Astrocyte of the hippocampus (primary cell): ENCODE measurements at places on chromosomes 7 and 10.
A peak's percentile ranks its signal among the peaks of the same experiment; 100 is the strongest.

DNA sequence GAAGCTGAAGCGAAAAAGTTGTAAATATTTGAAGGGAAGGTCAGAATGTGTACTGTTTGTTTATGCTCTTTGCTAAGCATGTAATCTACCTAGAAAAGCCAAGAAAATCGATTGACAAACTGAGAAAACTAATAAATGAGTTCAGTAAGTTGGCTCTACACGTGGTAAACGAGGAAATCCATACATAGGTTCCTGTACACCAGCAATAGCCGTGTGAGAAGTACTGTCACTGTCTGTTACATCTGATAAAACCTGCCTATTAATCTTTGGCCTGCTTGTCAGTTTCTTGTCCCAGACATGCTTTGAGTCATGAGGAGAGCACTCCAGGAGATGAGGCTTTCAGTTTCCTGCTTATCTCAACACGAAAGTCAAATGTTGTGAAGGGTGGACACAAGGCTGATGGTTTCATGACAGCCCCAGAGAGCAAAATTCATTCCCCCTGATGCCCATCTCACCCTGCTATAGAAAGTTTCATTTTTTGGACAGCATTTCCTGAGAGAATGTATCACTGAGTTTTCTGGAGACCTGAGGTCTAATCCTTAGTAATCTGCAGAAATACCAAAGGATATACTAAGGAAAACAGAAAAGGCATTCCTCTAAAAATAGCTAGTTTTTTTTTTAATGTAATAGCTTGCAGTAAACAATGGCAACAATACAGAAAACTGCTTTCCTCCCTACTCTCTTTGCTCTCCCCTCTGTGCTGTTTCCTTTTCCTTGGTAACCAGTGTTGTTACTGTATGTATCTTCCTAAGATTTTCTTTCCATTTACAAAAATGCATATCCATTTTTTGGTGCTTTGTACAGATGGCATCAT is 18.8 kb downstream of the BMPR1A start:
- DNase-seq, result no peak

DNA sequence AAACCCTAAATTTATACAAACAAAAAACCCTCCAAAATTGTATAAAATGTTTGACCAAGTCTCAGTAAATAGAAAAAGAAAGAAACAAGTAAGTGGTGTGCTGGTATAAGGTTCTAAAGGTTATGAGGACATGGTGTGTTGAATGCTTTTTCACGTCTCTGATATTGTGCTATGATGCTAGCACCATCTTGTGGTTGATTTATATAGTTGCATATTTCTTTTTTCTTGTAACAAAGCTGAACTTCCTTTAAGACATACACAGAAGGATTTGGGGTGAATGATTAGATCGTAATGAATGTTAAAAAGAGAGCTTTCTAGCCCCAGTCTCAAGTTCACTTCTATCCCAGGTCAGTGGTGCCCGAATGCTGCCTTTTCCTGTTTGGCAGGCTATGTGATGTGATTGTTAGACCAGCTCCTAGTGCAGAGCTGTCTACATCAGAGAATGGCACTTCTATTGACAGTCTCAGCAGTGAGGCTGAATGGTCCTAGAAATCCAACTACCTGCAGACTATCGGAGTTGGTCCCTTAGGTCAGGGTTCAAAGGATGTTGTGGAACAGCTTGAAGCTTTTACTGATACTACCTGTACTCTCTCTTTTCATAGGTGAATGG is 25.0 kb downstream of the VTI1A start:
- DNase-seq, result peak; percentile 45

DNA sequence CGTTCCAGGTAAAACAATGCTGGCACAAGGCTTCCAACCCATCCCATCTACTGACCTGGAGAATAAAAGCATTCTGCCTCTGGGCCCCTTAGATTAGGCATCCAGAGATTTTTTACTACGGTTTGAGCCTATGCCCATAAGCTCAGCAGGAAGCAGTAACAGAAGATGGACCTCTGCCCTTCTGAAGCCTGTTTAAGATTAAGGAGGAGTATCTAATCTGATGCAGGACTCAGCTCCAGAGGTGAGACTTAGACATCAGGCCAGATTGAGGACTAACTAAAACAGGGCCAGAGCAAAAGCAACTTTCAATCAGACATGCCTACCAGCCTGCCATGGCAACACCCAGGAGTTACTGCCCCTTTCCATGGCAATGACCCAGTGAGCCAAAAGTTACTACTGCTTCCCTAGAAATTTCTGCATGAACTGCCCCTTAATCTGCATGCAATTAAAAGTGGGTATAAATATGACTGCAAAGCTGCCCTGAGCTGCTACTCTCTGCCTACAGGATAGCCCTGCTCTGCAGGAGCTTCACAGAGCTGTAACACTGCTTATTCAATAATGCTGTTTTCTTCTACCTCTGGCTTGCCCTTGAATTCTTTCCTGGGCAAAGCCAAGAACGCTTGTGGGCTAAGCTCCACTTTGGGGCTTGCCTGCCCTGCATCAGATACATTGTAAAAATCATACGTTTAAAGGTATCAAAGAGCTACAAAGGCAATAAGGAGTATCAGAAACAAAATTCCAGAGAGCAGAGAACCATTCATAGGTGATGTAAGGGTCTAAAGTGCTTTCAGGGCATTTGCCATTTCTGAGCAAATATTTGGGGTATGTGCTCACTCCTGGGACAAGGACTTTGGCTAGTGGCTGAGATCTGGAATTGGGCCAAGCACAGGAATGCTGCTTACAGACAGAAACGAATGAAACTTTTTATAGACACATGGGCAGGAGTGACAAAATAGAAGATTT is 25.0 kb upstream of the CNNM1 start:
- peak; percentile 65 for DNase-seq

DNA sequence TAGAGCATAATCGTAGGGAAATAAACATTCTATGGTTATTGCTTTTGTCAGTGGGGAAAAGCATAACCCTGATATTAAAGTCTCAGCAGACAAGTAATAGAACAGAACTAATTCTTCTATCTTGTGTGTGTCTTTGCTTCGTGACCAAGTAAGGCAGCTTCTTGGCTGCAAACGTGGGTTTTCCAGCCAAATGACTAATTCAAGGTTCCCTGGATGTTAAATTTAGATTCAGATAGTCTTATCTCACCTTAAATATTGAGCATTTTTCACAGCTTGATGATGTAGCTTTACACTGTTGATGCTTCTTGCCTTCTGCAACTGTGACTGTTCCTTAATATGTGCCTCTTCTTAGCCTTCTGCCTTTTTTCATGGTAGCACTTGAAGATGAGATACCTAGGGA is 113.0 kb downstream of the EXOC4 start:
- peak; percentile 58 for DNase-seq

DNA sequence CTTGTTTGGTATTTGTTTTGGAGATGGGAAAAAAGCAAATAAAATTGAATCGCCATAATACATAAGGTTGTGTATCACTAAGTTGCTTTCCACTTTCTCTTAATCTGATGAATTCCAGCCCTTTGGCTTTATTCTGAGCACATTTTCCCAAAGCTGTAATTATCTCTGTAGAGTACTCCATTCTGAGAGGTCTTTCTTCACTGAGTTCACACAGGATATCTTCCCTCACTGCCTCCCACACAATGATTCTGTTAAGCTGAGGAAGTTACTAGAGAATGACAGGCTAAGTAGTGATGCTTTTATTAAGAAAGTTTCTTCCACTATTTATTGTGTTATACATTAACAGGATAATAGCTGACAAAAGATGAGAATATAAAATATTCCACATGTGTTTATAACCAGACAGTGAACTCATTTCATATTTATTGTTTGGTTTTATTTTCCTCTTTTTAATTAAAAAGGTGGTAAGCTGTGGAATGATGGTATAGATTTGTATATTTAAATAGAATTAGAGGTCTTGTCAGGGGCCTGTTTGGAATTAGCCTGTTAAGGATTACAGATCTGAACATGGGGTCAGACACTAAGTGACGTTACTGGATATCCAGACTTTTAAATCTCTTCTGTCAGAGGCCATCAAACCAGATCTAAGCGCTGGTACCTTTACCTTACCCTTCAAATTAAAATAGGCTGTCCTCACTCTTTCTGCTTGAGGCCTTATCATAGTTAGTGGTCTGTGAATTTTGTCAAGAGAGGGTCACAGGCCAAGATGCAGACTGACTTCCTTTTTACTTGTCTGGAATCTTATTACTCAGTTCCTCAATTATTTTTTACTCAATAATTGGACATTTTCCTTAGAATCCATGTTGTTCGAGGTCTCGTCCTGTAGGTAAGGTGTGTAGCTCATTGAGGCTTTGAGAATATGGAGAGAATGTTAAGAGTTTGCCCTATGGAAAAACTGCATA is 8.4 kb downstream of the PLXDC2 start:
- DNase-seq, result no peak

- DNase-seq, result no peak
These were observed 97.9 kb downstream of the GAD2 start for GRCh38 chr10:26314265-26315013.

GRCh38 chr7:51308696-51309095 is 7.9 kb downstream of the COBL start:
- no peak for DNase-seq

DNA sequence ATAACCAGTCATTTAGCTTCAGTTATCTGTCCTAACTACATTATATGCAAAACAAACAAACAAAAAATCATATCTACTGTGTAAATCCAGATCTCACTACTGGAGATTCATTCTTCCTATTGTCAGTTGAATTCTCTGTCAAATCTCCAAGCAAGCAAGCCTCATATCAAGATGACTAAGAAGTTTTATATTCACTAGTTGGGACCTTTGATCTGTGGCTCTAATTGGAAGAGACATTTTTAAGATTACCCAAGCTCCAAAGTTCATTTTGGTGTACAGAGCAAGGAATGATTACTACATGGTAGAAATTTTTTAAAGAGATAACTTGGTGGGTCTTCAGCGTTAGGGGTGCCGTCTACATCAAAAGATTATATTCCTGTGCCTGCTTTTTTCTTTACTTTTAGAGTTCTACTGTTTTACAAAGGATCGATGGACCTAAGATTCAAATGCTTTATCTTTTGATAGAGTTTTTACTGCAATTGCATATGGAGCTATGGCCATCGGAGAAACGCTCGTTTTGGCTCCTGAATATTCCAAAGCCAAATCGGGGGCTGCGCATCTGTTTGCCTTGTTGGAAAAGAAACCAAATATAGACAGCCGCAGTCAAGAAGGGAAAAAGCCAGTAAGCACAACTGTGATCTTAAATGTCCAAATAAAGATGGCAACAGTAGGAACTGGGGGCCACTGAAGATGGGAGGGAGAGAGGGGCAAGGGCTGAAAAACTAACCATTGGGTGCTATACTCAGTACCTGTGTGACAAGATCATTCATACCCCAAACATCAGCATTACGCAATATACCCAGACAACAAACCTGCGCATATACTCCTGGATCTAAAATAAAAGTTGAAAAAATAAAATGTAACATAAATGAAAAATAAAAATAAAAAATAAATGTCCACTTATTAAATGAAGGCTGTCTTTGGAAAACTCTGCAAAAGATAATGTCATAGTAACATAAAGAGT is 47.9 kb downstream of the SP8 start:
- DNase-seq, result no peak
